ENCODE measurements at places on chromosomes 1 and 21.

- peaks cover 37% of the 10 kb centered on the region for H3K27me3 ChIP-seq
- no peak for DNase-seq
- peaks cover 18% of the 10 kb centered on the region for H3K4me1 ChIP-seq
- no peak overlapping the region for H3K4me3 ChIP-seq
- H3K36me3 ChIP-seq = no peaks in the 10 kb centered on the region
Measured at GRCh38 chr1:14738235-14738634, 139.8 kb downstream of the KAZN start.

DNA sequence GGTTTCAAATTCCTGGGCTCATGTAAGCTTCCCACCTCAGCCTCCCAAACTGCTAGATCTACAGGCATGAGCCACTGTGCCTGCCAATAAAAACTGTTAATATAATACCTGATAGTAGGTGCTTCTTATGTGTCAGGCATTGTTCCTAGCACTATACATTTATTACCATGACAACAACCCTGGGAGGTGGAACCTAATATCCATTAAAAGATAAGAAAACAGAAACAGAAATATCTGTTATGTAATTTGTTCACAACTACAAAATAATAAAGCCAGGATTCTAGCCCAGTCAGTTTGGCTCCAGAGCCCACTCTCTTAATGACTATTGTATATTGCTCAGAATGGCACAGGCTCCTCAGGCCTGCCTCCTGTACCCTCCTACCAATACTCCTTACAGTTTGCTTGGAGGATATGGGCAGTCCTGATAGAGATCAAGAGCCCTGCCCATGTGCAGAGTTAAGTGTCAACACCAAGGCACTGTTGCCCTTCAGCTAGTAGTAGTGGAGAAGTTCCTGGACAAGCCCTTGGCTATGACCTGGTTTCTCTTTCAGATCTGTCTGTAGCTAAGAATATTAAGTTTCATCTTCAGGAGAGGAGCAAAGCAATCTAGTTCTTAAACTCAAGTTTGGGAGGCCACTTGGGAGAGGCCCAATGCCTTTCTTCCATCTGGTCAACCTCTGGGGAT is 22.4 kb downstream of the RPL5 start:
- H3K27ac ChIP-seq = no peak overlapping the region
- H3K27me3 ChIP-seq = no peaks in the 10 kb centered on the region
- DNase-seq = no peak
- H3K4me3 ChIP-seq = no peak overlapping the region
- H3K4me1 ChIP-seq = peaks cover 12% of the 10 kb centered on the region
- peaks cover 37% of the 10 kb centered on the region for H3K36me3 ChIP-seq

GRCh38 chr1:187264995-187265602 is 436.4 kb downstream of the PLA2G4A start:
- no peak overlapping the region for H3K27ac ChIP-seq
- H3K36me3 ChIP-seq = no peaks in the 10 kb centered on the region
- no peak overlapping the region for H3K4me3 ChIP-seq
- no peaks in the 10 kb centered on the region for H3K27me3 ChIP-seq
- no peak for DNase-seq

GRCh38 chr1:30273456-30273855 is 449.9 kb downstream of the MATN1 start:
- no peaks in the 10 kb centered on the region for H3K4me1 ChIP-seq
- H3K4me3 ChIP-seq = no peak overlapping the region
- DNase-seq = no peak
- H3K27me3 ChIP-seq = peaks cover 40% of the 10 kb centered on the region
- no peak overlapping the region for H3K27ac ChIP-seq
- H3K36me3 ChIP-seq = no peaks in the 10 kb centered on the region

DNA sequence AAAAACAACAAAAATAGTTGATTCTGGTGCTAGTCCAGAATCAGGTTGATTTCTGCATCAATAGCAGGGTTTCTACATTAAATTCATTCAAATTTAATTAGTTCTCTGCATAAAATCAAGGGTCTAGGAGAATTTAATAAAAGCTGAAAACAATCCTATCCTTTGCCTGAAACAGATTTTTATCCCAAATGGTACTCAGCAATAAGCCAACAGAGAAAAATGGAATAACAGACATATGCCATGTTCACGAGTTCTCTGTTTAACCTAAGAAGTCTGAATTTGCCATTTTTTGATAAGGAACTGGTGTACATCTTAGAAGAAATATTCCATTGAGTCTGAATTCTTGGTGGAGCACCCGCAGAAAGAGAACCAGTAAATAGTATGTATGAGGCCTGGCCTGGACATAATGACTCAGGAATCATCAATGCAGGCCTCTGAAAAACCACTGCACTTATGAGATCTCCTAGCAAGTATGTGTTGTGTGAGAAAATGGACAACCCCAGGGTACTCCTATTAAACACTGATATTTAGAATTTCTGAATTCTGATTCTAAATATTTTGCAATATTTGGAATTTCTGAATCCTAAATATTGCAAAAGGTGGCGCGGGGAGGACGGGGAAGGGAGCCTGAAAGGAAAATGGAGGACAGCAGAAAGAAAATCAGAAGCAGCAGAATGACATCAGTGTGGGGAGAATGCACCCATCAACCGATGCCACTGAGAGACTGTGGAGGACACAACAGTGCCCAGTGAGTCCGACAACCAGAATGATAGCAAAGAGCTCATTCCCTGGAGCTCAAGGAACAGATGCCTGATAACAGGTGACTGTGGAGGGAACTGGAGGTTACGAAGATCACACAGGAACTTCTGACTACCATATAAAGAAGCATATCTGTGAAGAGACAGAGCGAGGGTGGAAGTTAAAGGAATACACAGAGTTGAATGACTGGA is 97.6 kb downstream of the APP start:
- no peak overlapping the region for H3K4me3 ChIP-seq
- peaks cover 7% of the 10 kb centered on the region for H3K36me3 ChIP-seq
- no peak overlapping the region for H3K27ac ChIP-seq
- H3K27me3 ChIP-seq = no peaks in the 10 kb centered on the region
- H3K4me1 ChIP-seq = peaks cover 25% of the 10 kb centered on the region
- no peak for DNase-seq

DNA sequence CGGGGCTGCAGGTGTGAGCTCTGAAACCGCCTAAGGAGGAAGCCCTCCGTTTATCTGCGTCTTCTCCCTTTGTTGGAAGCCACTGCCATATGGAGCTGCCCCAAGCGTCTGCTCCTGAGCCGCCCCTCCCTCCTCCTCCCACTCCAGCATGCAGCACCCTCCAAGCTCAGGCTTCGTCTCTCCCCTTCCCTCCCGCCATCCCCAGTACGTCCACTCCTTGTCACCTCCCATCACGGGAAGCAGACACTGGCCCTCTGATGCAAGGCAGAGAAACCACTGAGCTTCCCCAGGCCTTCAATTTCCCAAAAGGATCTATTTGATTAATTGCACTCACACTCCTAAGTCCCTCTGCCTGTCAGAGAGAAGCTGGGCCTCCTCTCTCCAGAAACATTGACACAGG is 52.5 kb downstream of the NFASC start:
- no peak overlapping the region for H3K4me3 ChIP-seq
- no peaks in the 10 kb centered on the region for H3K36me3 ChIP-seq
- H3K27ac ChIP-seq = no peak overlapping the region
- H3K27me3 ChIP-seq = peaks cover 19% of the 10 kb centered on the region

- no peak overlapping the region for H3K27ac ChIP-seq
- no peaks in the 10 kb centered on the region for H3K36me3 ChIP-seq
- H3K27me3 ChIP-seq = peaks cover 5% of the 10 kb centered on the region
- no peak overlapping the region for H3K4me3 ChIP-seq
- no peaks in the 10 kb centered on the region for H3K4me1 ChIP-seq
Measured at GRCh38 chr1:230808281-230808872, 59.9 kb downstream of the C1orf198 start.

DNA sequence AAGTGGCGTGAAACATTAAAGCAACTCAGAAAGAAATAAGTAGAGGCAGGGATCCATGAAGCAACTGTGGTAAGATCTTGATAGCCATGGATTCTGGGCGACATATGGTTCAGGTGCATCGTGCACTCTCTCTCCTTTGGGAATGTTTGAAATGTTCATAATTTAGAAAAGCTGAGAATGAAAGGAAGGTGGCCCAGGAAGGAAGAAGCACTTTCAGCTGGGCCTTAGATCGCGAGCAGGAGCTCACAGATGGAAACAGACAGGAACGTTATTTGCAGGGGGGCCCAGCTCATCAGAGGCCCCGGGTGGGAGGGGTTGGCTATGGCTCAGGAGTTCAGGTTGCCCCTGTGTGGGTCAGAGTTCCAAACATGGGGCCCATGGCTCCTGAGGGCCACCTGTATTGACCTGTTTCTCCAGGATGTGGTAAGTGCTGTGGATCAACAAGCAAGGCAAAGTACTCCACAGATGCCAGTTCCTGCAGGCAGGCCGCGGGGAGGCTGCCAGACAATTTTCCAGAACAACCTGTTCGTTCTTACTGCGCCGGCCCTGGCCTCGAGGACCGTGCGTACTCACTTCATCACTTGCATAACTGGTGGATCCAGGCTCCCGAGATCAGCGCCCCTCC is 253.2 kb downstream of the TOMM20 start:
- no peak for DNase-seq
- no peaks in the 10 kb centered on the region for H3K36me3 ChIP-seq
- H3K27me3 ChIP-seq = no peaks in the 10 kb centered on the region
- peak overlapping the region; percentile 92 for H3K27ac ChIP-seq
- H3K4me1 ChIP-seq = peaks cover 51% of the 10 kb centered on the region

GRCh38 chr1:219503604-219504003 is 109.3 kb downstream of the ZC3H11B start:
- H3K36me3 ChIP-seq = no peaks in the 10 kb centered on the region
- H3K27ac ChIP-seq = no peak overlapping the region
- no peak overlapping the region for H3K4me3 ChIP-seq
- DNase-seq = no peak
- no peaks in the 10 kb centered on the region for H3K4me1 ChIP-seq

DNA sequence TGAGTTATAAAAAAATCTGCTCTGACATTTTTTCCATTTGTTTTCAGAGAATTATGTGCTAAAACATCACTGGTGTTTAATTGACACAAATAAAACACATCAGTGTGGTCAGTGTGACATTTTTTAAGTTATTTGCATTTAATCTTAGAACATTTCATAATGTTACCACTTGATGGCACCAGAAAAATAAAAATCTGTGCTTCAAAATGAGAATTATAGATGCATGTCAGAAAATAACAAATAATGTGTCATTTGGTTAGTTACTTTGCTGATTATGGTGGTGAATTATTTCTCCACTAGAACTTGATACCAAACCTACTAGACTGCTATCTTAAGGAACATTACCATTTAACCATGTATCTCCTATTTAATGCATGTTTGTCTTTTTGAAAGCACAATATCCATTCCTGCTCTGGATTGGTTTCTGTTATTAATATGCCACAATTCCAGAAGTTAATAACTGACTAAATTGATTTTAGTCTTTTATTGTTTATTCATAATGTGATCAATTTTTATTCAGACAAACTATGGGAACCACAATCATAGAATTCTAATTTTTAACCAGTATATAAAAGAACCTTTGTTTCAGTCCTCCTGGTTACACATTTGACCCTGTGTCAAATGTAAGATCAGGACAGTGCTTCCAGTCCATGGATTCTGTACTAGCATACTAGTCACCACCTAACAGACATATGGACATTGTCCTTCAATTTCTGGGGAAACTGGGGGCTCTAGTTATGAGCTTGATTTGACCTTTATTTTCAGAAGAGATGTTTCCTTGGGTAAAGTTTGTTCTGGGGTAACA is 81.0 kb downstream of the RPS6KC1 start:
- H3K27ac ChIP-seq = no peak overlapping the region
- H3K36me3 ChIP-seq = peaks cover 8% of the 10 kb centered on the region
- no peak overlapping the region for H3K4me3 ChIP-seq
- H3K4me1 ChIP-seq = no peaks in the 10 kb centered on the region
- no peak for DNase-seq

DNA sequence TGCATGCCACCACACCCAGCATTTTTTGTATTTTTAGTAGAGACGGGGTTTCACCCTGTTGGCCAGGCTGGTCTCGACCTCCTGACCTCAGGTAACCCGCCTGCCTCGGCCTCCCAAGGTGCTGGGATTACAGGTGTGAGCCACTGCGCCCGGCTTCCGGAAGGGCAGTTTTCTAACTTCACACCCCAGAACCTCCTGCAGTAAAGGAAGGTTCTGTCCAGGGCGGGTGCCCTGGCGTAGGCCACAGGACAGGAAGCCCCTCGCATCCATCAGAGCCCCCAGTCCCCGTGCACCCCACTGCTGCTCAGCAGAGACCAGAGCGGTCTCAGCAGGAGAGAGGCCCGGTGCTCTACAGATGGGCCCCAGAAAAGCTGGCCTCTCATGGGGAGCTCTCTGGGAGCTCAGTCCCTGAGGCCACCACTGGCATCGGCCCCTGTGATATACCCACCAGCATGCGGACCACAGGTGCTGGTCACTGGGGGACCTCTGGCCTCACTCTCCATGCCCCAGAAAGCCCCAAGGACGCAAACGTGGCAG is 4.1 kb upstream of the DNMT3L start:
- no peak overlapping the region for H3K4me3 ChIP-seq
- H3K27me3 ChIP-seq = no peaks in the 10 kb centered on the region
- H3K4me1 ChIP-seq = peaks cover 5% of the 10 kb centered on the region
- no peaks in the 10 kb centered on the region for H3K36me3 ChIP-seq

DNA sequence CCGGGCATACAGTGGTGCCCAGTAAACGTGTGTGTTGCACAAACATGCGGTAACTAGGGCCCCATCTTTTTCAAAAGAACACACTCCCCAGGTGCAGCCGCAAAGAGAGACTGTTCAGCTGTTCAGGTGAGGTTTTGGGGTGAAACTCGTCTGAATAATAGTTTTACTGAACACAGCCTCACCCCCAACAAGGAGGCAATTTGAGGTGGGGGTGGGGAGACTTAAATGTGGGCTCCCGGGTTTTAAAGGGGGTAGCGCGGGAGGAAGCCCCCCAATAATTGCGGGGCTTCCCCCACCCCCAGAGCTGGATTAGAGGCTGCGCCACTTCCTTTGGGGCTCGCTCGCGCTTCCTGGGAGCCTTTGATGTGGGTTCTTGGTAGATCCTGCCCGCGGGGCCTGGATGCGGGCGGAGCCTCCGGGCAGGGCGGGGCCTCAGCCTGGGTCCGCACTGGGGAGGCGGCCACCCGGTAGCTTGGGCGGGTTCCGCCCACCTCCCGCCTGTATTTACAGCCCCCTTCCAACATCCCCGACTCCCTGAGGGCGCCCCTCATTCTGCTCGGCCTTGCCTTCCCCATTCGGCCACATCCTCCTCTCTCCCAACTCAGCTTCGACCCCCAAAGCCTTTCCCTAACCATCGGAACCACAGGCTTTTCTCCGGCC is 6.4 kb upstream of the EPHA2 start:
- DNase-seq = no peak
- no peaks in the 10 kb centered on the region for H3K27me3 ChIP-seq
- peak overlapping the region; percentile 75 for H3K27ac ChIP-seq
- H3K4me3 ChIP-seq = peak overlapping the region; percentile 74
- H3K36me3 ChIP-seq = no peaks in the 10 kb centered on the region
- H3K4me1 ChIP-seq = peaks cover 42% of the 10 kb centered on the region
